ENCODE measurements at places on chromosomes 12 and 14.

GRCh38 chr14:20387576-20387975 is 25.7 kb downstream of the TEP1 start:
- no peaks in the 10 kb centered on the region for H3K36me3 ChIP-seq
- H3K27ac ChIP-seq, result no peak overlapping the region
- no peaks in the 10 kb centered on the region for H3K4me1 ChIP-seq
- no peak for DNase-seq

DNA sequence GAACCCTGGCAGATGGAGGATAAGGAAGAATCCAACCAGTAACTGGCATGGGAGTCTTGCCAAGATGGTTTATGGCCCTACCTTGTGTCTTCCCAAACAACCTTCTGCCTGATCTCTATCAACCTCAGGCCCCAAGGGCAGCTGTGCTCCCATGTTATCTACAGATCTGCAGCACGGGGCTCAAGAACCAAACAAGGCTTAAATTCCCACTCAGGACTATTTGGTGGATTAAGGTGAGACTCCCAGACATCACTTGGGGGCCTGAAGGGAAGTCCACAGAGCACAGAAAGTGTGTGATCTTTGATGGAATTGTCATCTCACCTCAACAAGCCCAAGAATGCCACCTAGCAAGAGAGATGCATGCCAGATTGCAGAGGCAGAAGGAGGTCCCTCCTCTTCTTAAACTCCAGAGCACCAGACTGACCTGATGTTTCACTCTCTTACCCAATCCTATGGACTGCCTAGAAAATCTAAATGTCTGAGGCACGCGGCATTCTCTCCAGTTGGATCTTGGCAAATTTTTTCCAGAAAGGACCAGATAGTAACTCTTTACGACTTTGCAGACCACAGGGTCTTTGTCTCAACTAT is 759.5 kb upstream of the TBX3 start:
- no peak overlapping the region for H3K27ac ChIP-seq
- H3K4me1 ChIP-seq, result peaks cover 4% of the 10 kb centered on the region
- no peak for DNase-seq
- no peaks in the 10 kb centered on the region for H3K36me3 ChIP-seq
- H3K27me3 ChIP-seq, result no peaks in the 10 kb centered on the region
- H3K4me3 ChIP-seq, result no peak overlapping the region

DNA sequence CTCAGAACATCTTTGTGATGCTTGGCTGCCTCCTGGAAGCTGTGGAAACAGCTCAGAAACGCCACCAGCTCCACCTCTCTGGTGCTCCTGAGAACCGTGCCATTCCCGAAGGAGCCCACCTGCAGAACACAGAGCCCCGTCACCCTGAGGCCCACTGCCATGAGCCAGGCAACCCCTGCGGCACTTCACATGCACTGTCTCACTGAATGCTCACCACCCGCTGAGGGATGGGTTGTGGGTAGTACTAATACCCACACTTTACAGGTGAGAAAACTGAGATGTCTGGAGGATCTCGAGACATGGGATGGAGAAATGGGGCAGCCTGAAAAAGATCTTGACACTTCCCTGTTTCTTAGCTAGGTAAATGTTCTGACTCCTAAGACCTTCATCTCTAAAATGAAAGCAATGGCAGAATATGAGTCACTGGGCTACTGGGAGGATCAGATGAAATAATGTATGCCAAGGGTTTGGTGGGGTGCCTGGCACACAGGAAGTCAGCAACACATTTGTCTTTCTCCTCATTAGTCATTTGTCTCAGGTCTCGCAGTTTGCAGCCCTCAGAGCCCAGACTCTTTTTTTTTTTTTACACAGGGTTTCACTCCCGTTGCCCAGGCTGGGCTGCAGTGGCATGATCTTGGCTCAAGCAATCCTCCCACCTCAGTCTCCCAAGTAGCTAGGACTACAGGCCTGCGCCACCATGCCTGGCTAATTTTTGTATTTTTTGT is 5.3 kb downstream of the OASL start:
- H3K4me1 ChIP-seq, result no peaks in the 10 kb centered on the region
- no peak overlapping the region for H3K4me3 ChIP-seq
- no peak overlapping the region for H3K27ac ChIP-seq
- DNase-seq, result no peak
- no peaks in the 10 kb centered on the region for H3K36me3 ChIP-seq

- H3K4me3 ChIP-seq, result no peak overlapping the region
- no peak overlapping the region for H3K27ac ChIP-seq
- H3K36me3 ChIP-seq, result no peaks in the 10 kb centered on the region
- no peaks in the 10 kb centered on the region for H3K27me3 ChIP-seq
- no peaks in the 10 kb centered on the region for H3K4me1 ChIP-seq
- no peak for DNase-seq
These were observed 78.8 kb downstream of the KCNC2 start for GRCh38 chr12:75130811-75131210.

- H3K4me3 ChIP-seq, result peak overlapping the region; percentile 21
- DNase-seq, result no peak
- peaks cover 5% of the 10 kb centered on the region for H3K36me3 ChIP-seq
- no peaks in the 10 kb centered on the region for H3K27me3 ChIP-seq
- peak overlapping the region; percentile 95 for H3K27ac ChIP-seq
These were observed 2.9 kb downstream of the KRT8 start for GRCh38 chr12:52901715-52902541.

DNA sequence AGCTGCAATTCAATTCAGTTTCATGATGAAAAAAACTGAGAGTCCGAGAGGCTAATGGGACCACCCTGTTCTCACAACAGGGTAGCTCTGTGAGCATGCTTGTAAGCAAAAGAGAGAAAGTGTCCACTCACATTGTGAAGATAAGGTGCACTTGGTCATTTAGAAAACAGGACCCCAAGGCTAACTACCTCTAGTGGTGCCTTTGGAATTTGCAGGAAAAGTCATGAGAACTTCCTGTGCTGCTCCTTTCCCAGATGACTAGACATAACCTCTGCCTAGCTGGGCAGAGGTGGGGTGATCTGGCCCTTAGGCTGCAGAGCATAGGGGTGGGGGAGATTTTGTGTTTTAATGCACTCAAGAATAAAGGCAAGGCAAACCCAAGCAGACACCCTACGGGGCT is 118.9 kb downstream of the STAB2 start:
- H3K4me1 ChIP-seq, result no peaks in the 10 kb centered on the region
- H3K36me3 ChIP-seq, result no peaks in the 10 kb centered on the region
- no peak overlapping the region for H3K27ac ChIP-seq
- DNase-seq, result no peak
- H3K27me3 ChIP-seq, result peaks cover 3% of the 10 kb centered on the region
- no peak overlapping the region for H3K4me3 ChIP-seq

DNA sequence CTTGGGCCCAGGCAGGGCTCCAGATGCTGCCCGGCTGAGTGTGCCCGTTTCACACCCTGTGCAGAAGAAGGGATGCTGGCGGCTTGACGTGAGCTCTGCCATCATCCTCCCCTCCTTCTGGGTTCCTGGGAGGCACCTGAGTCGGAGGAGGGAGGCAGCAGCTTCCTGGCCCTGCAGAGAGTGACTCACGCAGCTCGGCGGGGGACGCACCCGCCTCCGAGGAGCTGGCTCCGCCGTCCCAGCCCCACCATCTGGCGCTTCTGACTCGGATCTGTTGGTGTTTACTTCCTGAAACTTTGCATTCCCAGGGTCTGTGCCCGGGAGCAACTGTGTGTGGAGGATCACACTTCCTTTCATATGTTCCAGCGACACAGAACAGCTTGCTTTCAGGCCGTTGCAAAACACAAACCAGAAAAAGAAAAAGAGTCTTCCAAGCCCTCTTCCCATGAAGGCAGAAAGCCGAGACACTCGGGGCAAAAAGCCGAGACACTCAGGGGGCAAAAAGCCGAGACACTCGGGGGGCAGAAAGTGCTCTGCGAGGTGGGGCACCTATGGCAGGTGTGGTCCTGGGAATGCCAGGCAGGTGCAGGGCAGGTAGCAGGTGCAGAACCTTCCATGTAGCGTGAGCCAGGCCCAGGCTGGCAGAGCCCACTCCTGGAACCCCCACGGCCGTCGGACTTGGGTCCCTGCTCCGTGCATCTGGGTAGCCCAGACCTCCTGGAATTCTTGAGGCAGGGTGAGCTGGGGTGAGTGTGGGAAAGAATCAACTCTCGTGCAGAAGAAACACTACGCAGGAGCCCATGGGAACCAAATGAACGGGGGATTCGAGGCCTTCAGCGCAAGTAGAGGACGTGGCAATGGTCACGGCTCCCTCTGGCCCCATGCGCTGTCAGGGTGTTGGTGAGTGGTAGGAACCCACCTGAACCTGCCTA is 27.6 kb upstream of the GALNT9 start:
- H3K27ac ChIP-seq, result no peak overlapping the region
- H3K27me3 ChIP-seq, result peaks cover 7% of the 10 kb centered on the region
- H3K36me3 ChIP-seq, result no peaks in the 10 kb centered on the region
- DNase-seq, result peak; percentile 83
- no peak overlapping the region for H3K4me3 ChIP-seq

DNA sequence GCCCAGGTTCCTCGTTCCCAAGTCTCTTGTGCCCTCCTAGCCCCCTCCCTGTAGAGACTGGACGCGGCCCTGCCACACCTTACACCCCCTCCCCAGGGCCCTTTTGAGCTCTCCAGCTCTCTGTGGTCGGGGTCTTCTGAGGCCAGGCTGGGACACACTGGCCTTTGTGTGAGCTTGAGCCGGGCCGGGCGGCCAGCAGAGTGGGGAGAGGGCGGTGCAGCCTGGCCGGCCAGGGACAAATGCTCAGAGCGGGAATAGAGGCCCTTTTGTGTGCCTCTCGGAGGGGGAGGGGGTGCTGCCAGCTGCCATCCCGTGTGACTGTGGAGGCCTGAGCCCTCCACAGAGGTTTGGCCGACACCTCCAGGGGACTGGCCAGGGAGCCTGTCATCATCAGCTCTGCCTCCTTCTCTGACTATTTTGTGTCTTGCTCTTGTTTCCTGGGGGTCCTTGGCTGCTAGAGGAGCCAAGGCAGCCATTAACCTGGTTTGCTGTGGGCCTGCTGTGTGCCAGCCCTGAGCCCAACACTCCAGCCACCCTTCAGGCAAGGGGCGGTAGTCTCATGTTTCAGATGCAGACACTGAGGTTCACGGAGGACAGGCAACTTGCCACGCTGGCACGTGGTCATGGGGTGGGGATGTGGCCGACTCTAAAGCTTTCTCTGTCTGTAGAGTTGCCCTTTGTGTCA is 13.6 kb downstream of the FAM222A start:
- peaks cover 3% of the 10 kb centered on the region for H3K4me1 ChIP-seq
- no peaks in the 10 kb centered on the region for H3K27me3 ChIP-seq
- H3K4me3 ChIP-seq, result no peak overlapping the region
- no peak for DNase-seq
- no peaks in the 10 kb centered on the region for H3K36me3 ChIP-seq

- peaks cover 12% of the 10 kb centered on the region for H3K4me1 ChIP-seq
- H3K4me3 ChIP-seq, result no peak overlapping the region
These were observed 31.7 kb upstream of the APPL2 start for GRCh38 chr12:105267711-105268110.

DNA sequence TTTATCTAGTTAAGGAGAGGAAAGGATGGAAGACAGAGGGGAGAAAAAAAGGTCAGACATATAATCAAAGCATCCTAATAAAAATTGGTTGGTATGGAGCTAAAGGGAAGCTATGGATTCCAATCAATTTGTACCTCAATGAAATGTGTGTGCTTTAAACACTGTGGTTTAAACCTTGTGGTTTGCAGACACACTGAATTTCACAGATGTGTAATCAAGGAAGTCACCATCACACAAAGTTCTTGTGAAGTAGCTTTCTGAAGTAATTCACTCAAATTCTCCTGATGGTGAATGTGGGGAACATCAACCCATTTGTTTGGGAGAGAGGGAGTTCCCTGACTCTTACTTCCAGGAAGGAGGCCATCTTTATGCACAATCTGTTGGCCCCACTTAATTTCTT is 243.3 kb upstream of the KRR1 start:
- no peaks in the 10 kb centered on the region for H3K36me3 ChIP-seq
- H3K27me3 ChIP-seq, result no peaks in the 10 kb centered on the region
- DNase-seq, result no peak
- H3K27ac ChIP-seq, result peak overlapping the region; percentile 49

DNA sequence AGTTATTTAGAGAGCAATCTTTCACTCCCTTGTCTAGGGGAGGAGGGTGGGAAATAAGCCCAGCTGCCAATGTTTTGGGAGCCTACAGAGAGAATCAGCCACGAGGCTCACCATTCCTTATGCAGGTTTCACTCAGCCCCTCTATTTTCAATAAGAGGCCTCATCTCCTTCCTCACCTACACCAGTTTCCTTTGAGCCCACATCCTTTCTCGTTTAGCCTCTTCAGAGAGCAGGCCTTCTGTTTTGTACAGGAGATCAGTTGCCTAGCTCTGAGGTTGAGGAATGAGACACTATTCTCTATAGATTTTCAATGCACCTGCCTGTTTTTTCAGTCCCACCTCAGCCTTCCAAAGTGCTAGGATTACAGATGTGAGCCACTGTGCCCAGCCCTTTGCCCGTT is 17.9 kb downstream of the SNAPC1 start:
- no peak for DNase-seq
- no peaks in the 10 kb centered on the region for H3K36me3 ChIP-seq
- no peaks in the 10 kb centered on the region for H3K4me1 ChIP-seq
- H3K27me3 ChIP-seq, result no peaks in the 10 kb centered on the region
- no peak overlapping the region for H3K4me3 ChIP-seq
- H3K27ac ChIP-seq, result no peak overlapping the region

DNA sequence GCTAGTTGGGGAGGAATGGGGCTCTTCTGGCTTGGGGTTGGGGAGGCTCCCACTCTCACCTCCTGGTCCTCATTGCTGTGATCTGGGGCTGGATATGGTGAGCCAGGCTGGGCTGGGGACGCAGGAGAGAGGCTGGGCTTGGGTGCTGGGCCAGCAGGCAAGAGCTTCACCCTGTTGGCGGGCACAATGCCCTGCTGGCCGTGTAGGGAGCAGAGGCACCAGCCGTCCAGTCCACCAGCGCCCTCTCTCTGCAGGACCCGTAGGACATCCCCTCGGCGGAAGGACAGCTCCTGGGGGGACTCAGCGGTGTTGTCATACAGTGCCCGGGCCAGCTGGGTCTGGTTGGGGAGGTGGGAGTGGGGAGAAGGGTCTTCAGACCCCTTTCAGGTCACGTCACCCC is 4.5 kb downstream of the EFS start:
- DNase-seq, result no peak
- H3K4me1 ChIP-seq, result peaks cover 7% of the 10 kb centered on the region
- H3K36me3 ChIP-seq, result no peaks in the 10 kb centered on the region
- H3K4me3 ChIP-seq, result no peak overlapping the region
- no peaks in the 10 kb centered on the region for H3K27me3 ChIP-seq

- H3K36me3 ChIP-seq, result no peaks in the 10 kb centered on the region
- peaks cover 11% of the 10 kb centered on the region for H3K4me1 ChIP-seq
- H3K27ac ChIP-seq, result no peak overlapping the region
- H3K27me3 ChIP-seq, result no peaks in the 10 kb centered on the region
These were observed 42.7 kb downstream of the ATF7IP start for GRCh38 chr12:14408208-14408607.

DNA sequence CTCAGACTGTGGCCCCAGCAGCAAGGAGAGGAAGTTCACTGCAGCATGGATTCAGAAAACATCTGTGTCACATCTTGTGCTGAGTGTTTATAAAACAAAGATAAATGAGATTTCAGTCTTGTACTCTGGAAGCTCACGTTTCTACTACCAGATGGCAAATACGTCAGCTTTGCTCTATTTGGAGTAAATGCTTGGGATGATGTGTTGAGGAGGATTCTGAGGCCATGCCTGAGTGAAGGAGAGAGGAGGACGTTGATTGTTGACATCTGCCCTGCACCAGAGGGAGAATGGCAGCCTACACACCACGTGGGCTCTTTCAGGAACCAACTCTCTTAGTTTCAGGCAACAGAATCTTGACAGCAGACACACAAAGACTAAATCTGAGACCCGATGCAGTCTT is 188.9 kb downstream of the TMEM132C start:
- H3K27me3 ChIP-seq, result no peaks in the 10 kb centered on the region
- no peaks in the 10 kb centered on the region for H3K36me3 ChIP-seq
- peak; percentile 30 for DNase-seq
- no peak overlapping the region for H3K4me3 ChIP-seq

- no peaks in the 10 kb centered on the region for H3K36me3 ChIP-seq
- no peak overlapping the region for H3K4me3 ChIP-seq
- no peak overlapping the region for H3K27ac ChIP-seq
- H3K27me3 ChIP-seq, result no peaks in the 10 kb centered on the region
These were observed 5.6 kb downstream of the TCTN1 start for GRCh38 chr12:110619534-110619953.

All from hepatocyte (in vitro differentiated cells).